ENCODE measurements at places on chromosomes 5 and 9.

DNA sequence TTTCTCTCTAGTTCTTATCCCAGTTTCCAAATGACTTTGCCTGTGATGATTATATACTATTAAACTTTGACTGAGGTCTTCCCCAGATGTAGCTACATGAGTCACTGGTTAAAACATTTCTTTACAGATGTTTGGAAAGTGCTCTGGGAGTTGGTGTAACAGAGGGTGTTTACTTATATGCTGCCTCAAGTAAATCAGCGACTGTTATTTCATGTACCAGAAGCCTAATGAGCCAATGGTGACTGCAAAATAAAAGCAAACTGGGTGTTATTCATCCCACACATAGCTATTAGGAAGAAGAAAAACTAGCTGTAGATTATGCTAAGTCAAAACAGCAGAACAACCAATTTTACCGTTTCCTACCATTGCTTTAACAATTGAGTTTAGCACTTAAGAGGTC, 929.7 kb upstream of the SEMA6A start:
- no peak for DNase-seq

DNA sequence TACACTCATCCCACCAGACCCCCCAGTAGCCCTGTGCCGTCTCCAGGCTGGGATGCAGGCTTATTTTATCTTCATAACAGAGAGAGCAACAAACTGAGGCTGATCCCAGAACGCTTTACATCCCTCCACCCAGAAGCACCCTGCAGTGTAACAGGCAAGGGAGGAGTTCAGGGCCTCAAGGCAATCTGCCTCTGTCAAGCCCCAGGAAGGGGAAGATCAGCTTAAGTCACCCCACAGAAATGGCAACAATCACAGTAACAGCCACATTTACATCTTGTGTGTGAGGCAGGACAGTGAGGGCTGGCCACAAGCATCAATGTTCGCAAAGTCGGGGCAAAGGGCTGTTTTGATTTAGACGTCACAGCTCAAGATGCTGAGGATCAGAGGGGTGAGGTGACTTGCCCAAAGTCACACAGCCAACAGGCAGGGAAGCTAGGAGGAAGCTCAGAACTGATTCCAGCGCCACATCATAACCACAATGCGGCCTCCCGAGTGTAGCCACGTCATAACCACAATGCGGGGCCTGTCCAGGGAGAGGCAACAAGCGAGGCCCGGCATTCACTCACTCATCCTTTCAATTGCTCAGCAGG, 14.4 kb downstream of the STK10 start:
- no peak for DNase-seq

GRCh38 chr5:87400305-87400899, 12.3 kb downstream of the CCNH start:
- DNase-seq, result no peak

DNA sequence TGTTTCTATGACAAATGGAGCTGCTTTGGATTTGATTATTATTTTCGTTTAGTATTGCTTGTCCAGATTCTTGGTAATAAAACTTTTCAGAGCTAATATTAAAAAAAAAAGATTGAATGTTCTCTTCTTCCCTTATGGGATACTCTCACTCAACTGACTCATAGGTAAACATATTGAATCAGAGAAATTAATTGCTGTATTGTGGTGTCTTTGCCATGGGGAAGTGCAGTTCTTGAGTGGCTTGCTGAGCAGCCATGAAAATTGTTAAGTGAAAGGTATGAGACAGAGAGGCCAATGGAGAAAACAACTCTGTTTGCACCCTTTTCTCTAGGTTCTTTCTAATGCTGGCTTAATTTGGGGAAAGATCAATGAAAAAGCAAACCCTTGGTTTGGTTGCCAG, 149.9 kb upstream of the HMHB1 start:
- DNase-seq, result no peak

- DNase-seq, result no peak
Measured at GRCh38 chr5:147017191-147017590, 138.6 kb upstream of the PPP2R2B start.

GRCh38 chr5:176626876-176627236, 3.5 kb downstream of the SNCB start:
- DNase-seq, result no peak

GRCh38 chr5:116486588-116486987, 88.0 kb downstream of the SEMA6A start:
- DNase-seq, result no peak

GRCh38 chr9:127940593-127940992, 2.9 kb upstream of the DPM2 start:
- no peak for DNase-seq

DNA sequence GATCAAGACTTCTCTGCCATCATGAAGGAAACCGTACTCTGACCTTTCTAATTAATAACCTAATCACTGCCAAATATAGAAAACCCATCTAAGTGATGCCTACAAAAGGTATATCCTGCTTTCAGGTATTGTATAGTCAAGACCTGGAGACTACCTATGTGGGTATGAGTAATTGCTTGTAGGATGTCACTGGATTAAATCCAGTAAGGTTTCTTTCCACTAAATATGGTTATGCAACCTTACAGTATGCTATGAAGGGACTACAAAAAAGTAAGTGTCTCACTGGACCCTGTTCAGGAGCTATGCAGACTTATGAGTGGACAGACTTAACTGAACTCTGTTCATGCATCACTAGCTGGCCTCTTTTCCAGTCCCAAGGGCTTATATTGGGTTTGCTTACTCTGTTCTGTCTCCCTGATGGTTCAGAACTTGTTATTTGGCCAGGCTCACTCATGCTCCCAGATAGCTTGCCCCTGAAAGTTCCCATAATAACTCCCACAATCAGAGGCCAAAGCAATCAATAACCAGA, 51.1 kb downstream of the PDE6A start:
- no peak for DNase-seq

- DNase-seq, result no peak
Measured at GRCh38 chr9:89732295-89732938, 127.6 kb downstream of the GADD45G start.

DNA sequence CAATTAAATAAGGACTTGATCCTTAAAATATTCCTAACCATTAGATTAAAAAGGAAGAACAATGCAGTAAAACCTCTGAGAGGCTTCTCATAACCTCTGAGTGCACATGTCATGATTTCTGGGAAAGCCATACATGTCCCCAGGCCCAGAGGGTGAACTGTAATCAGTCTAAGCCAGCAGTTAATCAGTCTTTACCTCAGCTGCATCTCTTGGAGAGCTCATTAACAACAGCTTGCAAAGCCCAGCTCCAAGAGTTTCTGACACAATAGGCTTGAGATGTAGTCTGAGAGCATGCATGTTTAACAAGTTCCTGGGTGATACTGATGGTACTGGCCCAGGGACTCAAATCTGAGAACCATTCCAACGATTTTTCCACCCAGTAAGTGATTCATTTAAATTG, 392.1 kb downstream of the DNAH5 start:
- DNase-seq, result no peak

GRCh38 chr5:36602704-36603321, 3.6 kb upstream of the SLC1A3 start:
- DNase-seq, result no peak

GRCh38 chr9:6024035-6024554, 8.7 kb upstream of the RANBP6 start:
- DNase-seq, result no peak

GRCh38 chr5:109739741-109740728, 50.3 kb downstream of the MAN2A1 start:
- DNase-seq, result no peak

DNA sequence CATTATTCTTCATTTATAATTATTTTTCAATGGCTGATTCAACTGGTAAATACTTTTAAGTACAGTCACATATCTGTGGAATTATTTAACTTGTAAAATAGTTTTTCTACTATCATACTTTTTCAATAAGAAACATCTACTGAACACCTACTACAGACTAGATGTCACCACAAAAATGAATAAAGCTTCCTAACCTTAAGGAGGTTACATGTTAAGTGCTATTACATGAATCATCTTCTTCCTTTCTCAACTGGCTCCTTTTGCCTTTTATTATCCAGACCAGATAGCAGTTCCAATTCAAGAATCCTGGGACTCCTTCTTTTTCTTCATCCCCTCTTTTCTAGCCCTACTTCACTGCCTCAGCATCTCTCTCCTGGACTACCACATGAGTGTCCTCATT, 4.7 kb downstream of the PGGT1B start:
- no peak for DNase-seq

DNA sequence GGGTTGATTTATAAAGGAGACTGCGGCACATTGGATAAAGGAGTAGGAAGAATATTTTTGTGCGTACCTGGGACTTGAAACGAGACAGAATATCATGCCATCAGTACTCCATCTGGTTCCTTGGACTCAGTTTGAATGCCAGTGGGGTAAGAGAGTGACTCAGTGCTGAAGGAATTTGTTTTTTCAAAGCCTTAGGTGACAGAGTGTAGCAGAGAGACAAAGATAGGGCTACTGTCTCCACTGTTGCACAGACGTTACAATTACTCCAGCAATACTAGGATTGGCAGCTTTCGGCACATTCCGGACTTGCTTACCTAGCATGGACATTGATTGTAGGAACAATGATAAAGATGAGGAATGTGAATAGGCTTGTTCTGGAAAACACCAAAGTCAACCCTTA, 250.7 kb downstream of the KCTD16 start:
- DNase-seq, result no peak

- DNase-seq, result no peak
Measured at GRCh38 chr5:102589661-102590060, 90.9 kb upstream of the SLCO6A1 start.

GRCh38 chr5:133271606-133272005, 219.8 kb downstream of the HSPA4 start:
- no peak for DNase-seq

- no peak for DNase-seq
Measured at GRCh38 chr5:177434437-177434836, 8.0 kb downstream of the GRK6 start.

GRCh38 chr5:112784726-112785125, 47.0 kb downstream of the APC start:
- DNase-seq, result no peak

- no peak for DNase-seq
Measured at GRCh38 chr5:3604501-3604900, 8.9 kb downstream of the IRX1 start.

- DNase-seq, result no peak
Measured at GRCh38 chr5:23490993-23491392, 16.4 kb upstream of the PRDM9 start.

GRCh38 chr9:86424251-86424891, 70.2 kb upstream of the TUT7 start:
- no peak for DNase-seq

- DNase-seq, result no peak
Measured at GRCh38 chr5:74405593-74405992, 234.9 kb downstream of the ENC1 start.

- no peak for DNase-seq
Measured at GRCh38 chr5:7794311-7794710, 56.6 kb downstream of the CFAP90 start.

DNA sequence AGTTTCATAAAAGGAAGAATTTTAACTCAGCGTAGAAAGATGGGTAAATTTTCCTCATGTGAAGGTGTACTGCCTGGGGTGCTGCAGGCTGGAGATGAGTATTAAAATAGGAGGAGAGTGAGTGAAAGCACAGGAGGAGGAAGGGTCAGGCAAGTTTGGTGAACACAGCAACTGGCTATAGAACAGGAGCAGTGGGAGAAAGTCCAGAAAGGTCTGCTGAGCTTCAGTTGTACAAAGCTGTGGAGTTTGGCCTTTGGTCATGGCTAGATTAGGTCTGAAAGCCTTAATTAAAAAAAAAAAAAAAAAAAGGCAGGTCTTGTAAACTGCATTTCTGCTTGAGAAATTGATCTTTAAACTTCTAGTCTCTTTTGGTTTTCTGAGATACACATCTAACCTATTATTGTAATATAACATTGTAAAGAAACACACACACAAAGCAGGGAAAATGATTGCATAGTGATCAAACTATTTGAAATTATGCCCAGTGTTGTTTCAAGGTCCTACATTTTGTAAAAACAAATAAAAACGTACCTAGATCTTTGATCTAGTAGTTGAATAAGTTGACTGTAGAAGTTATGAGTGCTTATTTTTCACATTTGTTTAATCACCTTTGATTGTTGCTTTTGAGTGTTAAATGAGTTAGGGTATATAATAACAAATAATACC, 43.6 kb downstream of the MAP3K1 start:
- no peak for DNase-seq

GRCh38 chr5:145924849-145925248, 11.5 kb upstream of the SH3RF2 start:
- DNase-seq, result no peak

- no peak for DNase-seq
Measured at GRCh38 chr9:95120781-95121370, 196.6 kb downstream of the FANCC start.
